ENCODE measurements at places on chromosomes 16 and 17. TPM values are rescaled to one million over a fixed set of nuclear protein-coding genes. Genes with fewer than 3 reads are reported as not detected.

The PABPN1L gene
- polyA plus RNA-seq = not detected

The KRTAP2-2 gene
- not detected for polyA plus RNA-seq

The ITGA3 gene
- 45.8 TPM for polyA plus RNA-seq

The SMIM36 gene
- polyA plus RNA-seq = 0.16 TPM

The SLFN13 gene
- polyA plus RNA-seq = 31.1 TPM

The KIAA0753 gene
- polyA plus RNA-seq = 44.2 TPM

The WNK4 gene
- 1.8 TPM for polyA plus RNA-seq

The KRT28 gene
- polyA plus RNA-seq = not detected

The KRT32 gene
- not detected for polyA plus RNA-seq

The PRDM7 gene
- polyA plus RNA-seq = 0.96 TPM

The CMTM2 gene
- polyA plus RNA-seq = 2.1 TPM

The BRCA1 gene
- 19.2 TPM for polyA plus RNA-seq

The OTOP2 gene
- not detected for polyA plus RNA-seq

The RANGRF gene
- polyA plus RNA-seq = 23.8 TPM

The CFAP119 gene
- 6.9 TPM for polyA plus RNA-seq

The RNU2-1 gene
- polyA plus RNA-seq = 1.9 TPM

The KRTAP9-2 gene
- not detected for polyA plus RNA-seq

The TP53TG3D gene
- not detected for polyA plus RNA-seq

The SETD1A gene
- 14.7 TPM for polyA plus RNA-seq

All from left lung (tissue), 14 donors.